ENCODE measurements at places on chromosomes 6 and 20.

DNA sequence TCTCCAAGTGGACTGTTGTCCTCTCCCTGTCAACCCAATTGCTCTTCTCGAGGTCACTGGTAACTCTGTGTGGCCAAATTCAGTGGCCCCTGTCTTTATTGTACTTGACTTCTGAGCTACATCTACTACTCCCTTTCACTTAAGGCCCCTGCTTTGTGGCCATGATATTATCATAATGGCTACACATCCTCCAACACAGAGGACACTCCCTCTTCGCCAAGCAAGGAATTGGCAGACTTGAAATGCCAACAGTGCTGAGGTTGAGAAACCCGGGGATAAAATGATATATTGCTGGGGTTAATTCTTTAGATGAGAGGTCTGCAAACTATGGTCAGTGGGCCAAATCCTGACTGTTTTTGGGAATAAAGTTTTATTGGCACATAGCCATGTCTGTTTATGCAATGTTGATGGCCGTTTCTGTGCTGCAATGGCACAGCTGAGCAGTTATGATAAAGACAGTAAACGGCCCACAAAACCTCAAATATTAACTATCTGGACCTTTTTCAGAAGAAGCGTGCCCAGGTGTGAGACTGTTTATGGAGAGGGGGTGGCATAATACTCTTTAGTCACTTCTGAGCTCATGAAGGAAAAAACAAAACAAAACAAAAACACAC is 12.0 kb upstream of the MRPS10 start:
- ATAC-seq = no peak

DNA sequence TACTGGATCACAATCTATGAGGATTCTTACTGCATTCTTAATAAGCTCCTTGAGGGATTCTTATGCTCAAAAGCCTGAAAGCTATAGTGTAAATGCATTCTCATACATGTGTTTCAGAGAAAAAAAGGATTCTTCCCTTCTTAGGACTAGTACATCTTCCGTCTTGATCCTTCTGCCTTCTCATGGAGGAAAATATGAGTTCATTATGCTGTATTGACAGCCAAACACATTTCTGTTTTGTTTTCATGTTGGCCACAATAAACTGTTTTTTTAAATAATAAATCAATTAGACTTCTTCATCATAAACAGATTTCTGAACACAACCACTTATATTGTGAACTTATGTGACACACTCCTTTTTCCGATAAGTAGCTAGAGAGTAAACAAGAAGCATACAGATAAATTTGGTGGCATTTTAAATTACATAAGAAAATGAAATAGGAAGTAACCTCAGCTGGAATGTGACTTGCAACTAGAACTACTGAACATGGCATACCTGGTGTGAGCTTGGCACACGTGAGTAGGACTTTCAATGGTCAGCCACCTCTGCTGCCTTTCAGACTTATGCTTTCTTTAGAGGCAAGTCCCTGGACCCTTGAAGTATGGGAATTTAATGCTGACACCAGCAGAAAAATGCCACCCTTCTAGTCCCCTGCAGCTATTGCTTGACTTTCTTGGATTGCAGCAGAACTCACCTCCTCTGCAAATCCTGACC is 350.4 kb downstream of the BCKDHB start:
- ATAC-seq = no peak

DNA sequence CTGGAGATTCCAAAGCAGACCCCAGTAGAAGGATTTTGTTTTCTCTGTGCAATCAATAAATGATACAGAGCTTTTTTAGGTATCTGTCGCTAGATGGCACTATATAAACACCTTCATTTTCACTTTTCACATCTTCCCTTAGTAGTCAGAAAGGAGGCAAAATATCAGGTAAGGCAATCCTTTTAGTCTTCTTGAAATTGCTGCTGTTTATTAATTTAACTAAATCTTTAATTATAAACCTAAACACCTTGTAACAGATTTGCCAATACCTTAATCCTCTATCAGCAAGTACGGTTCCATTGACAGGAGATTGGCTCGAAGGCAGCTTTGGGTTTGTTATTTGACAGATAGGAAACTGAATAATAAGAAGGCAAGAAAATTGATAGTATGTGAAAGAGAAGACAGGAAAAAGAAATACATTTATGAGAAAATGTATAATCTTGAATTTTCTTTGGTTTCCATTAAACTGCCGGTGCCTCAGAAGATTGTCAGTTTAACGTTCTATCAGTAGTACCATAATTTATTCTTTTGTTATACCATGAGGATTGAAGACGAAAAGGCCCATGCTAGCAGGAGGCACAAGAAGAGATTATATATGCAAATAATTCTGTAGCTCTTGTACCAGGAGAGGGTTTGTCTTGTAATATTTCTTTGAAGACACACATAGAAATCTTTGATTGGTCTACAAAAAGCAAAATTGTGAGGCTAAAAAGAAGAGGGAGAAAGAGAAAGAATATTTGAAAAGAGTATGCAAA is 23.5 kb upstream of the IBTK start:
- no peak for ATAC-seq

DNA sequence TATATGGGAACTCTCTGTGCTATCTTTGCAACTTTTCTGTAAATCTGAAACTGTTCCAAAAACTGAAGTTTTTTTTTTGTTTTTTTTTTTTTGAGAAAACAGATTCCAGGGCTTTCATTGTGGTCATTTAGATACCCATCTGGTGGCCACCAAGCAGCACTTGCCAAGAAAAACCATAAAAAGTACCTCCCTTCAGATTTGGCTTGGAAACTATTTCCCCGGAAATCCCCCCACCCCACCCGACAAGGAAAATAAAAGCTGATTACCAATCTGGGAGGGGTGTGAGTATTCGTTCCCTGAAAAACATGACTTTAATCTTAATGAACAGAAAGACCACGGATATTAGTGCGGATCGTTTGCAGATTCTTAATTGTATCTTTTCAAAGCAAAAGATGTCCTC is 1.9 kb downstream of the NFATC2 start:
- no peak for ATAC-seq

GRCh38 chr6:91435630-91436029 is 848.8 kb upstream of the MAP3K7 start:
- ATAC-seq = no peak

DNA sequence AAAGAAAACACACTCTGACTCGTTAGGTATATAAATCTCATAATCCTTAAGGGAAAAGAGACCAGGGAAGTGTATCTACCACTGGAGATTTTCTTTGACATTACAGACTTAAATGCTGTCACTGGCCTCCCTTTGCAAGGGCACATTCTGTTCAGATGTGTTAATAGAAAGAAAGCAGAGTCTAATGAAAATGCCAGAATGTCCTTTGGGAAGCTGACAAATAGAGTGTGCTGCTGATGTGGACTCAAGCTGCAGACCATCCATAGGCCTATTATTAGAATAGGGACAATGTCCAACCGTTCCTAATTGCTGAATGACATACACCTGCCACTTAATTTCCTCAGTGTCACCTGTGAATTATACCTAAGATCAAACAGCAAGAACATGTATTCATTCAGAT is 41.2 kb downstream of the SLC35D3 start:
- ATAC-seq = no peak

- no peak for ATAC-seq
Observed at GRCh38 chr20:21708738-21709534, 3.5 kb downstream of the PAX1 start.

DNA sequence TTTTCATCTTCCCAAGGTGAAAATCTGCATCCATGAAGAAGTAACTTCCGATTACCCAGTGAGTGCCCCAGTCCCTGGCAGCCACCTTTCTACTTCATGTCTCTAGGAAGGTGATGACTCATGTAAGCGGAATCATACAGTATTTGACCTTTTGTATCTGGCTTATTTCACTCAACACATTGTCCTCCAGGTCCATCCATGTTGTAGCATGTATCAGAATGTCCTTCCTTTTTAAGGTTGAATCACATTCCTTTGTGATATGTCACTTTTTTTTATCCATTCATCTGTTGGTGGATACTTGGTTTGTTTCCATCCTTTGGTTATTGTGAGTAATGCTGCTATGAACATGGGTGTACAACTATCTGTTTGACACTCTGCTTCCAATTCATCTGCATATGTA is 176.3 kb upstream of the CDYL start:
- ATAC-seq = no peak

- ATAC-seq = no peak
Observed at GRCh38 chr6:139776041-139776440, 401.6 kb upstream of the CITED2 start.

DNA sequence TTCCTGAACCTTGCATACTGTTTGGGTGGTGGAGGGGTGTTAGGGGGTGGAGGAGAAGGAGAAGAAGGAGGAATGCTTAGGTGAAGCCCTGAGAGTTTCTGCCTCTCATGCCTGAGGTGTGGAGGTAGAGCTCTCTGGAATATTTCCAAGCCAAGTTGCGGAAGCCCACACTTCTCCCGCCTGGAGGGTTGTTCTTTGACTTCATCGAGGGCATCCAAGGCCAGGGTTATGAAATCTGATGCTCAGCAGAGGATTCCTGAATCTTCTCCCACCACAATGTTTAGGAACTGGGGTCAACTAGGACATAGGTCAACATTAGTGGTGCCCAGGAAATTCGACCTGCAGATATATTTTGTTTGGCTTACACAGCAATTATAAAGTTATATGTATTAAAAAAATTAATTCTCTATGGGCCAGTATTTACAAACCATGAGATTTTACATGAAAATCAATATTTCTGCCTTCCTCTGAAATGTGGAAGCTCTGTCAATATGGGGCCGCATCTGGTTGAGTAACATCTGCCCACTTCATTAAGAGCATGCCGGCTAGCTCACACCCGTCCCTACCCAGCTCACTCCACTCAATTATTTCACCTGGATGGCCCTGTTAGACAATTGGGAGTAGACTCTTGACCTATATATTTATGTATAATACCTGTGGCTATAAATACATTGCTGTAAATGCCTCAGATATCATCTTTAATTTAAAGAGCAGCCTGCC is 257.1 kb upstream of the ZFP64 start:
- ATAC-seq = no peak

DNA sequence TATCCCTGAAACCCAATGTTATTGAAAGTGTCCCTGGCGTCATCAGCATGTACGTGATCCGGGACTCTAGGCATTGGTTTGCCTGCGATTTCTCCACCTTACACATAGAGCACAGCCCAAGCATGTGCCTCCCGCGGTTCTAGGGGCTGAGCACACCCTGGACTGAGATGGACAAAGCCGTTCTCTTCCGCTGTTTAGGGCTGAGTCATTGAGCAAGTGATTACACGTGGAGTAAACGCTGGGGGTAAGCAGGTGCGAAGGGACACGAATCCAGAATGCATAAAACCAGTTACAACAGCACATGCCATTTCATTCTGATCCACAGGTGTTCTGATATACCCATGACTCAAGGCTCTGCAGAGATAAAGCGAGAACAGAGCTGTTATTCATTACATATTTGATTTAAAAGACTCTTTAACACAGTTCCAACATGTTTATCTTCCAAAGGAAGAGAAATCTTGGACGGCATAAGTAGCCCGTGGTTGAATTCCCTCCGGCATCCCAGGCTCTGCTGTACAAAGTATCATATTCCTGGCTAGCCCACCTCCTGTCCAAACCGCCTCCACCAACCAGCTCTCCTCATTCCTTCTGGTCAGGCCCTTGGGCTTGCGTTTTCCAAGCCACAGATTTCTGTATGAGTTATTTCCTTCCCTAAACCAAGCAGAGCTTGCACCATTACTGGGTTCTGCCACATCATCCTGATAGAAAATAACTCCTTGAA is 36.1 kb upstream of the THBS2 start:
- no peak for ATAC-seq

GRCh38 chr20:44714102-44714700 is 968 bp upstream of the CCN5 start:
- ATAC-seq = no peak

DNA sequence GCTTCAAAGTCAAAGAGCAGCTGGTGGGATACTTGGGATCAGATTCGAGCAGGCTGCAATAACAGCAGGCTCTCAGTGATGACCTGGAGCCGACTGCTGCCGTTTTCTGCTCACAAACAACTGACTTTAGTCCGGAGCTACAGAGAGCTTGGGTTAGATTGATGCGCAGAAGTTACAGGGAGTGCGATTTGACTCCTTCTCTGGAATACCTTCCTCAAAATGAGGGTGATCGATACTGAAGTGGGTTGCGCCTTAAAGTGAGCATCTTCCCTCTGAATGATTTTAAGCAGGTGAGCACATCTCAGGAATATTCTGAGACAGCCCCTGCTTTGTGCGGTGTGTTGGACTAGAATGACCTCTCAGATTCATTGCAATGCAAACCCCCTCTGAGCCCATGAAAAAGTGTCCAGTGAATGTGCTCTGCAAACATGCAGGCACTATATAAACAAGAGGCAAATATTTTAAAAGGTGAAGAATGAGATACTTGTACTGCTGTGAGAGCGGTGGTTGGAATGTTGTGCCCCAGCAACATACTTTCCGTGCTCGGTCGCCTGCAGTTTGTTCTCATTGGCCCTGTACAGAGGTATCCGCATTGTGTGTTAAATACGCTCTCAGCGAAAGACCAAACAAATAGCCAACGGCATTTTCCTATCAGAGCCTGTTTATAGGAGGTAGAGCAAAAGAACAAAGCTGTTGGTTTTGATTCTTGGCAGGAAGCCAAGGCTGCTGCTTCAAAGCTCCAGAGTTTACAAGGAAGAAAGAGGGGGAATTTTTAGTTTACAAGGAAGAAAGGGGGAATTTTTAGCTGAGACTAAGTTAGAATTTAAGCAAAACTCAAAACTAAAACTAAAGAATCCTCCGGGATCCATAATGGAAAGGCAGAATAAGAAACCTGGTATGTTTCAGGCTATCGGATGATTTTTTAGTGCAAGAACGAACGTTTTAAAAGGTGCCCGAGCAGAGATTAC is 67.7 kb downstream of the PHACTR2 start:
- no peak for ATAC-seq

GRCh38 chr6:26118999-26119398 is 31.8 kb downstream of the HFE start:
- no peak for ATAC-seq

DNA sequence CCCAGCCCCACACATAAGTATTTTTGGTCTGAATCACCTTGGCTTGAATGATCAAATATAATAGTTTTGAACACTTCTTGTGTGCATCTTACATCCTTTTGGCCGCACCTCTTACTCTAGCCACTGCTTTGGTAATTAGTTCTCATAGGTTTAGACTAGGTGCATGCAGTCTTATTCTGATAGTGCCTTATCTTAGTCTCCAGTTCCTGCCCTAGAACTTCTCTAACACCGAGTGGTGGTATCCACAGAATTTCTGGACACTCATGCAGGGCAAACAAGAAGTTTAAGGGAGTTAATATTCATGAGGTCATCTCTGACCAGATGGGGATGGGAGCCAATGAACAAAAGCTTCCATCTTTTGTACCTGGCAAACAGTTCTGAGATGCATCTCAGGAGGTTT is 77.5 kb upstream of the AKIRIN2 start:
- ATAC-seq = no peak

GRCh38 chr6:136063096-136063495 is 187.0 kb downstream of the MTFR2 start:
- no peak for ATAC-seq

DNA sequence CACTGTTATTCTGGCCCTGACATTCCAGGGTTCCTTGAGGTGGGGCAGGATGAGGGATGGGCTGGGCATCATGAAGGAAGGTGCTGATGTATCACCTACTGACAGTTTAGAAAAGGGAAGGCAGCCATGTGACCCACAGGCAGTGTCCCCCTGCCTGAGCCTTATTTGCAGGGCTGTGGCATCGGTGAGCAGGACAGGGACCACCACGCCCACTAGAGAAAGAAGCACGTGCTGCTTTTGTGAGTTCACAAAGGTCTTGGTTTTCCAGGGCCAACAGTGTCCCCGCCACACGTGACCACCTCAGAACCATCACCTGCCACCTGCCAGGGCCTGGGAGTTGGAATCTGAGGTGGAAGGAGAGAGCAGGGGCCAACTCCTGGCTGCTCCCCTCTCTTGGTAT is 43.5 kb upstream of the SCRT2 start:
- ATAC-seq = no peak

- ATAC-seq = no peak
Observed at GRCh38 chr6:166078294-166078693, 89.4 kb downstream of the TBXT start.
